ENCODE measurements at places on chromosomes 5 and 9.

GRCh38 chr5:66230551-66230950, 86.5 kb downstream of the SREK1 start:
- DNase-seq: no peak

- no peak for DNase-seq
Measured at GRCh38 chr9:35652829-35653209, 2.1 kb upstream of the SIT1 start.

GRCh38 chr9:134813841-134814240, 66.8 kb upstream of the FCN2 start:
- no peak for DNase-seq

DNA sequence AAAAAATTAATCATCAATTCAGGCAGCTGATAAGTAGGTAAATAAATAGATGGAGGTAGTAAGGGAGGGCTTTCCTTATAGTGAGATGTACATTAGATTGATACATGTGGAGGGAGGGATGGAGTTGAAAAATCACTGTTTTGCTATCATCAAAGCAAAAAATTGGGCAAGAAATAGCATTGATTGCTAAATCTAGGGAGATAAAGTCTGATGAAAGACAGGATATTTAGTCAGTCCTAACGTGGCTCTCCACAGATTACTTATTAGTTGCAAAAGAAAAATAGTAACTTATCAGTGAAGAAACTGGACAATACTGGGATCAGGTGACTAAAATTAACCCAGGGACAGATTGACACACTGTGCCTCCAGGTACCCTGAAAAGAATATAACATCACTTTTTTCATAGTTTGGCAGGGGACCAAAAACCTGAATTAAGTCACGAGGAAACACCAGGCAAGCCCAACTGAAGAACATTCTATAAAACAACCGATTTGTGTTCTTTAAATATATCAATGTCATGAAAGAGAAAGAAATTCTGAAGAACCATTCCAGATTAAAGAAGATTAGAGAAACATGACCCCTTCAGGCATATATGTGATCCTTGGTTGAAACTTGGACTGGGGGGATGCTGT, 27.1 kb upstream of the GOLPH3 start:
- no peak for DNase-seq

GRCh38 chr5:143636931-143637528, 174.9 kb upstream of the HMHB1 start:
- no peak for DNase-seq

DNA sequence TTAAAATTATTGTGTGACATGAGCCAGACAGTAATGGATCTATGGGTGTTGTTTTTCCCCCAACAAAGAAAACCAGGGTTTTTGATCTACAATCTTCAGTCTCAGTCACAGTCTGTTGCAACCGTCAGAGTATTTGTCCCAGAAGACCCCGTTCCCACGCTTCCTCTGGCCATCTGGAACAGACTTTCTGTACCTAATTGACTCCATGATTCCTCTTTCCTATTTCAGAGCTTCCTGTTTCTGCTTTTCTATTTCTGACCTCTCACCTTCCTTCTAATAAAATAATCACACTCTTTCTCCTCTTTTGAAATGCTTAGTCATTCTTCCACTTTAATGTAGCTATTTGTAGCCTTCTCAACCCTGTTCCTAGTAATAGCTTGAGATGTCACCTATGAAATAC, 1044.8 kb downstream of the DTWD2 start:
- no peak for DNase-seq

DNA sequence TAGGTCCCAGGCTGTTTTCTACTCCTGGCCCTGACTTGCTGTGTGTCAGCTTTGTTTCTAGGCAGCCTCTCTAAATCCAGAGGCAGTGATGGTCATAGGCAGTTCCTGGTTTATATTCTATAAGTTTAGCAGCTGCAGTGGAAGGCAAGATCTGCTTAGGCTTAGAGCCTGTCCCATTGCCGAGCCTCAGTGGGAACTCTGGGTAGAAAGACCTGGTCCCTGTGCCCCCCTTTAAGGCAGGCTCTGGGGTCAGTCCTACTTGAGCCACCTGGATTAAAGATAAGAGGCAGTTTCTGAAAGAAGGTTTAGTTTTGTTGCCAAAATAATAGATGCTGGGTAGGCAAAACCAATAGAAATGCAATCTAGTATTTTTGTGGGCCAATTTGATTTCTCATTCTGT, 13.6 kb downstream of the MCCC2 start:
- DNase-seq: no peak

DNA sequence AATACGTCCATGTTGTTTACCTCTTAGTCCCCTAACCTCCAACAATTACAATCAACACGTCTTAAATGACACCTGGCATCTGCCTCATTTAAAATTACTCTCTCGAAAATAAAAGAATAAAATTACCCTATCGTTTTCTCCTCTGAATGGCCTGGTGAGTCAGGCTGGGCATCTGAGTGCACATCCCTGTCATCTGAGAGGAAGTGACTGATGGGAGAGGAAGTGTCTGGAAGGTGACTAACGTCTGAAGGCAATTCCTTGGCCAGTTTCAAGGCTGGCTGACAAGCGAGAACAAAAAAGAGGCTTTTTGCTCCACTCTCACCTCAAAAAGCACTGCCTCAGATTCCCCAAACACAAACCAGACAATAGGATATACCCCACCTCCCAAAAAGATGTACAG, 57.7 kb downstream of the MAPKAP1 start:
- DNase-seq: no peak

DNA sequence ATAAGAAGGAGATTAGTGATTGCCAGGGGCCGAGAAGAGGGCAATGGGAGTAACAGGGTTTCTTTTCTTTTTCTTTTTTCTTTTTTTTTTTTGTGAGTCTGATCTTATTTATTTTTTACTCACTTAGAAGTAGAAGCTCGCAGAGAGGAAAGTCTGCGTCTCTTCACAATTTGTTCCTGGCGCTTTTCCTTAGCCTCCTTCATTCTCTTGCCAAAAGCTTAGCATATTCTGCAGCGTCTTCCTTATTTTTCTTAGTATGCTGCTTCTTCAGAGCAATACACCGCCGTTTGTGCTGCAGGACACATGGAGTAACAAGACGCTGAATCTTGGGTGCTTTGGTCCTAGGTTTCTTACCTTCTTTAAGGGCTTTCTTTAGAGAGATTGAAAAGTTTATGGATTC, 30.3 kb upstream of the DENND4C start:
- DNase-seq: no peak

DNA sequence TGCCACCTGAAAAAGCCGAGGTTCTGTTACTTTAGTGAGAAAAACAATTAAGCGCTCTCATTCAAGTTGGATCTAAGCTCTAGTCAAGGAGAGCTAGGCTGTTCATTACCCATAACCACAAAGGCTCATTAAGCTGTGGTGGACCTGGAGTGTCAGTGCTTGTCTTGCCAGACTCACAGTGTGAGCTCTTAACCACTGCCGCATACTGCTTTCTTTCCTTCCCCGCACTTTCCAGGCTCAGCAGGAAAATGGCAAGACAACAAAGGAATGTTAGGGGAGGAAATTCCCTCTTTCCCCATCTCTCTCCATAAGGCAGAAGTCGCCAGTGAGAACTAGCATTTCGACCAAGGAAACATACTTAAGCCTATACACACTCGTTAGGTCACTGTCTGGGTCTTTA, 467.3 kb downstream of the ENC1 start:
- no peak for DNase-seq

- no peak for DNase-seq
Measured at GRCh38 chr5:36646100-36646499, 39.7 kb downstream of the SLC1A3 start.

DNA sequence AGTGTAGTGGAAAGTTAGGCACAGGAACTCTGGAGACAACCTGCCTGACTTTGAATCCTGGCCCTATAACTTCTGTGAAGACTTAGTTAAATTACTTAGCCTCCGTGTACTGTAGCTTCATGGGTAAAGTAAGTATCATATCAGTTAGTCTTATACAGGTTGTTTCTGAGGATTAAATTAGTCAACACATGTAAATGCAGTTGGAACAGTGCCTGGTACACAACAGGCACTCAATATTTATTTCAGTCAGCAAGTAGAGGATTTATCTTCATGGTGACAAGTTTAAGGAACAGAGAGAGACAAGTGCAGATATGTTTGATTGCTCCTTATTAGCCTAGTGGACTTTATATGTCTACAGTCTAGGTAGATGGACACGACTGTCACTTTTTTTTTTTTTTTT, 2.7 kb downstream of the TSLP start:
- no peak for DNase-seq

DNA sequence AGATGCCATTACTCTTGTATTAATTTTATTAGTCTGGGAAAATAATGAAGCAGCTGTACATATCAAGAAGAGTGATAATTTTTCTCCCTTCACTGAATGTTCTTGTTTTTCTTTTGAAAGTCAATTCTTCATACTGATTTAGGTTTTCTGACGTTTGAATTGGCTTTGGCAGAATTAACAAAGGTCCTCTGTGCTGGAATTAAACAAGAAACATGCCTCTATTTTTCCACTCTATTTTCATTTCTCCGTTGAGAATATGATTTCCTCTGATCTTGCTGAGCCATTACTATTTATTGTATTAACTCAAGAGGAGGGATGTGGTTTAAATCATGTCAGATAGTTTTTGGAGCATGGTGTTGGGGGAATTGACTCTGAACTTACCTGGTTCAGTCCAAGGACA, 42.3 kb downstream of the ANKDD1B start:
- no peak for DNase-seq

DNA sequence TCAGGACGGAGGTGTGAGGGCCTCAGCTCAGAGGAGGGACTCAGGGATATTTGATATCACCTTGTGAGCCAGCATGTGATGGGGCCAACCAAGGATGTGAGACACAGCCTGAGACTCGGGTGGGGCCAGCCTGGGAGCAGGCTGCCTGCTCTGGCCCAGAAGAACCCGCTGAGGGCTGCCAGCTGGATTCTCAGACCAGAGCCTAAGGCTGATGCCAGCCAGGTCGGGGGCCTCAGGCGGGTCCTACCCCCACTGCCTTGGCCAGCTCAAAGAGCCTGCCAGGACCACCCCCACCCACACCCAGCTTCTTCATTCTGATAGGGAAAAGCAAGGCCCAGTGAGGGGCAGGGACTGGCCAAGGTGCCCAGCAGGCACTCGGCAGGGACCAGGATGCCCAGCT, 20.3 kb upstream of the DUSP1 start:
- DNase-seq: no peak

DNA sequence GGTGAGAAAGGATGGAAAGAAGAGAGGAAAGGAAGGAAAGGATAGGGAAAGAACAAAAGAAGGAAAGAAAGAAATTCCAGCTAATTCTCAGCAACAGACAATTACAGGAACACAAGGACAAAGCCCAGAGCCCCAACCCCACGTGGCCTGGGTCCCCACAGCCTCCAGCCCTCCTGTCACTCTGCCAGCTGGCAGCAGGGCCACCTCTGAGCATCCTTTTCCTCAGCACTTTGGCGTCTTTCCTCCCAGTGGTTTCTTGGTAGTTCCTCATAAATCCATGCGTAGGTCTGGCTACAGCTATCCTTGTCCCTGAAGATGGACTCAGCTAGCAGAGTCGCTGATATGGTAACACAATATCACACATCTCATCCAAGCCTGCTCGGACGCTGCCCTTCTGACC, 28.3 kb downstream of the ADAMTS2 start:
- no peak for DNase-seq

DNA sequence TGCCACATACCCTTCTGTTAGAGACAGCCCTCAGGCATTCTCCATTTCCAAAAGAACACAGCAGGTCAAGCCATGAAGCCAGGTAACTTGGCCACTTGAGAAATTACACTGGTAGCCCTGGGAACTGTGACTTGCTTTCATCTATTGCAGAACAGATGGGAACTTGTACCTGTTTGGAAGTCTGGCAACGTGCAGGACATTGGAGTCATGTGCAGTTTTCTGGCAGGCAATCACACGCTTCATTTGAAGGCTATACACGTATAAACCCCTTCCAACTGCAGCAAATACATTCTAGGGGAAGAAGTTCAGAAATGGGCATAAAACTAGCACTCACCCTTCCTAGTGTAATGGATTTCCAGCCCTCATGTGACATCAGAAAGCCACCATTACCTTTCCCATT, 54.0 kb downstream of the WDR41 start:
- no peak for DNase-seq

DNA sequence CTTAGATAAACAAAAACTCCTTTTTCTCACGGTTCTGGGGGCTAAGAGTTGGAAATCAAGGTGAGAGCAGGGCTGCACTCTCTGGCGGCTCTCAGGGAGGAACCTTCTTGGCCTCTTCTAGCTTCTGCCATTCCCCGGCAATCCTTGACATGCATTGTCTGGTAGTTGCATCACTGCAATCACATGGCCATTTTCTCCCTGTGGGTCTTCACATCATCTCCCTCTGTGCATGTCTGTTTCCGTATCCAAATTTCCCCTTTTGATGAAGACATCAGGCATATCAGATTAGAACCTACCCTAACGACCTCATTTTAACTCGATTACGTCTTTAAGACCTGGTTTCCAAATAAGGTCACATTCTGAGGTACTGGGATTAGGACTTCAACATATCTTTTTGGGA, 129.2 kb upstream of the MAN2A1 start:
- DNase-seq: no peak

DNA sequence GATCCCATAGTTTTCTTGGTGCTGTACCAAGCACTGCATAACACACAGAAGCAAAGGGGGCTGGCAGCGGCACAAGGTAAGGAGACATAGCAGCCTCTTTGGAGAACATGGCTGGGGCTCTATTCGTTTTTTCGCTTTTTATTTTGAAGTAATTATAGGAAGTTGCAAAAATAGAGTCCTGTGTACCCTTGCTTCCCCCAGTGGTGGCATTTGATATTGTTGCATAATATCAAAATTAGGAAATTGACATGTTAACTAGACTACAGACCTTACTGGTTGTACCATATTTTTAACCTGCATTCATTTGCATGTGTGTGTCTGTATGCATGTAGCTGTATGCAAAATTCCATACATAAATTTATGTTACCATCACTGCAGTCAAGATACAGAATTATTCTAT, 6.6 kb upstream of the UBQLN1 start:
- no peak for DNase-seq

DNA sequence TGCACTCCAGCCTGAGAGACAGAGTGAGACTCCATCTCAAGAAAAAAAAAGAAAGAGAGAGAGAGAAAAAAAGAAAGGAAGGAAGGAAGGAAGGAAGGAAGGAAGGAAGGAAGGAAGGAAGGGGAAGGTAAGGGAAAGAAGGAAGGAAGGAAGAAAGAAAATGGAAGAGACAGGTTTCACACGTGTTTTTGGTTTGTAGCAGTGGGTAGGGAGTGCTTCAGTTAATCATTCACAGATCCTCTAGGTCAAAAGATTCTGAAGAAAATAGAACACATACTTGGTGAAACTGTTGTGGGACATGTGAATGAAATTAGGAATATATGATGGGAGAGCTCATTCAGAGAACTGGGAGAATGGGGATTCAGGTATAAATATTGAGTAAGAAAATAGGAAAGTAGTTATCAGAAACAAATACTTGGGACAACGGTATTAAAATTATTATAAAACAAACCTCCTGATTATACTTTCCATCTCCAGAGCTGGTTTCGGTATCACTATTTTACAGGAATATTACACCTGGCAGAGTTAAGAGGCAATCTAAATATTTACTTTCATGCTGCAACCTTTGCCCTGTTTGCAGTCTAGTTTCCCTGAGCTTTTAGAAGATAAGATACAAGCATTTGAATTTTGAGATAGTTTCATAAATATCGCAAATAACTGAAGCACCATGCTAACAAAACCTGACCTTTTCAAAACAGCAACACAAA, 37.2 kb downstream of the MARVELD2 start:
- no peak for DNase-seq

- DNase-seq: no peak
Measured at GRCh38 chr5:39013938-39014337, 60.3 kb downstream of the RICTOR start.
